ENCODE measurements at places on chromosomes 16 and 17.
A peak's percentile ranks its signal among the peaks of the same experiment; 100 is the strongest.

- no peak for DNase-seq
These were observed 71.7 kb downstream of the DYNLRB2 start for GRCh38 chr16:80612461-80613017.

GRCh38 chr16:56956756-56957155 is 5.0 kb upstream of the CETP start:
- no peak for DNase-seq

DNA sequence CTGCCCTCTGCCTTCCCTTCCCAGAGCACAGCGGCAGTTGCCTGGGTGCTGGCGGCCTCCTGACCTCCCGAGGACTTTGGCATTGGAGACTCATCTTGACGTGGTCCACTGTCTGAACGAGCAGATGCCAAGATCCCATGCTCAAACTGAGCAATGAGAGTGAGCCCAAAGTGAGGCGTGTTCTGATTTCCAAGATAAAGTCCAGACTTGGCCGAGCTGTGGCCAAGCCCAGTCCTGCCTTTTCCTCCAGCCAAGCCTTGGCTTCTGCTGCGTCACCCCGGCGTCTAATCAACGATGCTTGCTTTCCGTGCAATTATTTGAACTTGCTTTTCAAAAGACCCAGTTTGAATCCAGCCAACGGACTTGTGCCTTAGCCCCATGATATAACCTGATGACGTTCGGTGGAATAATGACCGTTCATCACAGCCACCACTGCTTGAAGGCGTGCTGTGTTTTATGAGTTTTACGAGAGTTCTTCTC is 179.2 kb downstream of the IRF8 start:
- DNase-seq = no peak

DNA sequence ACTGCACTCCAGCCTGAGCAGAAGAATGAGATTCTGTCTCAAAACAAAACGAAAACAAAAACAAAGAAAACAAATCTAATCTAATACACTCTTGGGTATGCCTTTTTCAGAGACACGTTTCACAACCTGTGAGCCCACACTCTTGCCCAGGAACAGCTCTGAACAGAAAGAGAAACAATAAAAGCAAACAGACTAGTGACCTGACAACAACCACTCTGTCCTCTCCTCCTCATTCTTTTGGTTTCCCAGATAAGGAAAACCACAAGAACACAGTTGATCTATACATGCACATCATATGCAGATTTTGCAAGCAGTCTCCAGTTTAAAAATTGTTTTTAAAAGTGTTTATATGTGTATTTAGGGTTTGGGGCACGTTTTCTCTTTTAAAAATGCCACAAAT is 1.3 kb downstream of the MKS1 start:
- DNase-seq = no peak

- DNase-seq = no peak
These were observed 460 bp downstream of the KRTAP4-3 start for GRCh38 chr17:41167561-41167960.

GRCh38 chr17:50768346-50768761 is 1.0 kb upstream of the ANKRD40CL start:
- no peak for DNase-seq

DNA sequence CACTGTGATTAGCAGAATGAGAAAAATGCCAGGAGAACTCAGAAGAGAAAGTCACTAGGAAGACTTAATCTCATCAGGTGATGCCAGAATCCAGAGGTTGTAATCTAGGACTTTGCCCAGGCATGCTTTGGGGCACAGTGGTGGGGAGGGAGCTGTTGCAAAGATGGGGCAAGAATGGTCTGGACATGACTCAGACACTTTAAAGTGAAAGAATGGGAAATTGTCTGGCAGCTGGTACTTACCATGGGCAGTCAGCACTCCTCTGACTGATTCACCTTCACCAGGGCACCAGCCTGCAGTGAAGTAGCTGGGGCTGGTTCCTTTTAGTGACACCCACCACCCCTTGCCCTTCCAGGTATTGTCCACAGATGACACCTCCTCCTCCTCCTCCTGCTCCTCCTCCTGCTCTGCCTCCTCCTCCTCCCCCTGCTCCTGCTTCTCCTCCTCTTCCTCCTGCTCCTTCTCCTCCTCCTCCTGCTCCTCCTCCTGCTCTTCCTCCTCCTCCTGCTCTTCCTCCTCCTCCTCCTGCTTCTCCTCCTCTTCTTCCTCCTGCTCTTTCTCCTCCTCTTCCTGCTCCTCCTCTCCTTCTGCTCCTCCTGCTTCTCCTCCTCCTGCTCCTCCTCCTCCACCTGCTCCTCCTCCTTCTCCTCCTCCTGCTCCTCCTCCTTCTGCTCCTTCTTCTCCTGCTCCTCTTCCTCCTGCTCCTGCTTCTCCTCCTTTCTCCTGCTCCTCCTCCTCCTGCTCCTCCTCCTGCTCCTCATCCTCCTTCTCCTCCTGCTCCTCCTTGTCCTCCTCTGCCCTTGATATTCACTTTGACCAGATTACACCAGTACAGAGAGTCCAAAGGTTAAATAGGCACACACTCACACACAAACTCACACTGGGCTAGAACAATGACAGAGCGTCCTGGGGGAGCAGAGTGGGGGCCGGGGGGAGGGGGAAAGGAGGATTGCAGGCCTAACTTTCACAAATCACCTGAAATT is at the start of gene CHD9NB:
CHD9NB (minus strand) TSS at position 379 of the 983 bp plus-strand sequence. CDS start 8,739 bp downstream, outside the sequence.
- DNase-seq = peak; percentile 16

DNA sequence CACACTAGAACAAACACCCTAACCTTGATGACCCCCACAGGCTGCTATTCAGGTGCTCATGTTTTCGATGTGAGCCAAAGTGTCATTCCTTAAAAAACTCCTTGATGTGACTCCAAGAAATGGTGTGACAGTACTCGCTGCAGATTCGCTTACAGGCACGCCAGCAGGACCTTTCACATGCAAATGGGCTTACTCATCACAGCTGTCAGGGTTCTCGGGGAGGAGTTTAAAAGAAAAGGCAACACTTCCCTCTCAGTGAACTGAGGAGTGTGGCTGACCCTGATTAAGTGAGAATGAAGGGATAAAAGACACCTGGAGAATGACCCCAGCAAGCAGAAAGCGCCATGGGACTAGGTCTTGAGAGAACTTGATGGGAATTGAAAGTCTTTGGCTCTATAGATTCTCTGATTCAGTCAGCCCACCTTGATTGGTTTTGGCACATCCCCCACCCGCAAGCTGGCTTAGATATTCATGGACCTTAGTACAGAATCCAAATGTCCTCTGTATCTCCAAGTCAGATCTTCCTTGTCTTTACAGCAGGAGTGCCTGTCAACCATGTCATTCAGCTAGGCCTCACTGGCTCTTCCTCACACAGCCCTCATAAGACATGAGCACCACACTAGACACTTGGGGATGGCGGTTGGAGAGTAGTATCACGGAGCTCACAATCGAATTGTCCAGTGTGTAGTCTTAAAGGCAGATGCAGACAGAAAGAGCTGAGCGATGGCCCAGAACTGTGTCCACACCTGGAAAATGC is 82.6 kb downstream of the HIC1 start:
- no peak for DNase-seq

GRCh38 chr16:31105677-31106213 is 2.4 kb upstream of the BCKDK start:
- DNase-seq = no peak

Measured in DMS79 treated with DMSO at 0.1 percent for 48 hours (cell line).